ENCODE measurements at places on chromosomes 16 and 17.

- DNase-seq: peak; percentile 57
These were observed at the start of gene SYT17 for GRCh38 chr16:19167710-19168370. TSS of gene SYT17 (plus strand) at chr16:19168240. CDS start at chr16:19168647, 407 bp downstream.

GRCh38 chr17:39045948-39046679 is 78.9 kb upstream of the FBXO47 start:
- no peak for DNase-seq

DNA sequence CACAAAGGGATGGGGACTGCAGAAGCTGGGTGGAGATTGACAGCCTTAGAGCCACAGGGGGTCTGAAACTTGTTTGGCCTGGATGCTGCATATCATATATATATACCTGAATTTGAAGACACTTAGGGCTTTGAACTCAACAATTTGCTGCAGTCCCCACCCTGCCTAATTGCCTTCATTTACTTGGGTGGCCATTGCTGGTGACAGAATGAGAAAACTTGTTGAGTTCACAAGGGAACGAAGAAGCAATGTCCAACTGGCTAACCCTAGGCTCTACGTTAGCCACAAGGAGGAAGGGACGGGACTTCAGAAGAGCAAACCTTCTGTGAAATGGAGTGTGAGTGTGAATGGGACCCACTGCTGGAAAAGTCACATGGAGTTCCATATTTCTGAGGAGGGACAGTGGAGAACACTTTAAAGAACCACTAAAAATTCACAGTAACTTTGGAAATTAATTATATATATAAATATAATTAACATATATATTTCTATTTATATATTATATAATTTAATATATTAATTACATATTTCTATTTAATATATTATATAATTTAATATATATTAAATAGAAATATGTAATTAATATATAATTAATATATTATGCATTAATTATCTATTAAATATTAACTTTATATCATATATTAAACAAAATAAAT is 215.3 kb upstream of the SOX9 start:
- no peak for DNase-seq

DNA sequence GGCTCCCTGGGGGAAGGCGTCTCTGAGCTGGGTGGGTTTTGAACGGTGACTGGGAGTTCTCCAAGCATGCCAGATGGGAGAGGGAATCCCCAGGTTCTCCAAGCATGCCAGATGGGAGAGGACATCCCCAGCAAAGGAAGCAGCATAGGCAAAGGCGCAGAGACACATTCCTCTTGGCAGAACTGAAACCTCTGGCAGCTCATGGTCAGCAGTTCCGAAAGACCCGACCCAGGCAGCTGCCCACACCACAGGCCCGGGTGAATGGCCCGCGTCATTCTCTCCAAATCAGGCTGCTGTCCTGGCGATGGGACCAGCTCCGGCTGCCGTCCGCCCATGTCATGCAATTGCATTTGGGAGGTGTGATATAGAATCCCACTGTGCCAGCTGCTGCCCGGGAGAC is 8.0 kb downstream of the ZNF469 start:
- no peak for DNase-seq

DNA sequence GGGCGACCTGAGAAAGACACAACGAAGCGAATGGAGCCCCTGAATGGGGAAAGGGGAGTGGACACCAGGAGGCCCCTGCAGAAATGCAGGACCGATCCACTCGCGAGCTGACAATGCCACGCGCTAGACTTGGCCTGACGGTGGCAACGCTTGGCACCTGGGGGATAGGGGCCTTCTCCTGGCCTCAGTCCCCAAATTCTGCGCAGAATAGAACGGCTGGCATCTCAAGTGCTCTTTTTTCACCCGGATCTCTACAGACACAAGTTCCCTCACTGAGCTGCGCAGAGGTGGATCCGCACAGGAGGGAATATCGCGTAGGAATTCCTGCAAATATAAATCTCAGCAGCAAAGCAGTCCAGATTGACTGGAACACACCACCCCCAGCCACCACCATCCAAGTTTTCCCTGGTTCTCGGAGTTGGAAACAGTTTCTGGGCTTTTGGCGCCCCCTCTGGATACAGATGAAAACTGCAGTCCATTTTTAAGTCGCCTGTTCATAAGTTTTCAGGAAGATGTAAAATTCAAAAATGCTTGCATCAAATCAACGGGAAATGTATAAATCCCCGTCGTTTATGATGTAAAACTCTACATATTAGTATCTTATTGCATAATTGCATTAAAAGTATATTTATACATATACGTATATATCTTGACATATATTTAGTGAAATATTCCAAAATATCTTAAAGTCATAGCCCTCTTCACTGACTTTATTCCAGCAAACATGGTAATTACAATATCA is 2.3 kb upstream of the SOX9 start:
- DNase-seq: peak; percentile 34

GRCh38 chr17:37700881-37701280 is 44.0 kb downstream of the HNF1B start:
- no peak for DNase-seq

Data from activated naive CD8-positive, alpha-beta T cell treated with anti-CD3 and anti-CD28 coated beads, Interleukin-2, amount 50 U/mL, for 24 hours (primary cell).